Epithelial cell of prostate (primary cell): ENCODE measurements at places on chromosomes 13 and 19.
A peak's percentile ranks its signal among the peaks of the same experiment; 100 is the strongest.

- peak; percentile 99 for DNase-seq
Observed at GRCh38 chr19:1747285-1748114, 5.8 kb upstream of the ONECUT3 start.

GRCh38 chr13:112867301-112867711 is 101.7 kb upstream of the MCF2L start:
- no peak for DNase-seq

- peak; percentile 26 for DNase-seq
Observed at GRCh38 chr13:22014469-22014868, 343.6 kb downstream of the FGF9 start.

DNA sequence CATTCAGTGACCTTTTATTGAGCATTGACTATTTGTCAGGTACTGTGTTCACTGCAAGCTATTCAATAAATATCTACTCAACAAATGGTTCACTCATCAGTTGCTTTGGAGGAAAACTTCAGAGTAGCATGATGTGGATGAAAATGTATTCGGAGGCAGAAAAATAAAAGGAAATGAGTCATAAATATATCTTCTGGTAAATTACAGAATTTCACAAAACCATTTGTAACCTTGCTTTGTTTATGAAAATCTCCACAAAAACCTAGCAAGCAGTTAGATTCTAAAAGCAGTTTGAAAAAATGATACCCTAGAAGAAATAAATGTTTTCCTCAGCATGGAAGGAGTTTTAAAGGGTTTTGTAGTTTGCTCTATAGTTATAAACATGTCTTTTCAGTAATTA is 399.6 kb downstream of the LMO7 start:
- no peak for DNase-seq

- DNase-seq = no peak
Observed at GRCh38 chr19:4516939-4517300, 1.4 kb downstream of the PLIN4 start.

GRCh38 chr13:68185444-68186141 is 955.5 kb upstream of the PCDH9 start:
- DNase-seq = no peak

- no peak for DNase-seq
Observed at GRCh38 chr13:30037306-30037705, 186.9 kb upstream of the UBL3 start.

GRCh38 chr19:18860302-18860700 is 28.5 kb downstream of the UPF1 start:
- DNase-seq = no peak

GRCh38 chr13:50222569-50223332 is 207.5 kb downstream of the KCNRG start:
- peak; percentile 84 for DNase-seq

DNA sequence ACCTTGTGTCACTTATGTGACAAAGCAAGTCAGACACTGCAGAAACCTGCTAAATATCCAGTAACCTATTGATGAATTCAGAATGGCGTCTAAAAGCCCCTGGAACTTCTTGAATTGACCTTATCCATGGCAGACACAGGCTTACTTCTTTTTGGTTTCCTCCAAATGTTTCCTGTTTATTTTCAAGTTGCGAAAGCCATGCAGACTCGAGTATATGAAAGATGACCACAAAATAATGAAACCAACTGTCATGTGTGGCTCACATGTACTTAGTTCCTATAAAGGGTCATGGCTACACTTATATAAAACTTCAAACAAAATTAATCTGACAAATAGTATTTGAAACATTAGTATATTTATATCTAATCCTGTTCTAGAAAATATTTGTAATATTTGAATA is 113.1 kb upstream of the FNDC3A start:
- DNase-seq = no peak

GRCh38 chr13:101454767-101455166 is 2.3 kb downstream of the ITGBL1 start:
- DNase-seq = no peak

GRCh38 chr19:48818234-48818820 is 7.5 kb upstream of the BCAT2 start:
- DNase-seq = no peak

DNA sequence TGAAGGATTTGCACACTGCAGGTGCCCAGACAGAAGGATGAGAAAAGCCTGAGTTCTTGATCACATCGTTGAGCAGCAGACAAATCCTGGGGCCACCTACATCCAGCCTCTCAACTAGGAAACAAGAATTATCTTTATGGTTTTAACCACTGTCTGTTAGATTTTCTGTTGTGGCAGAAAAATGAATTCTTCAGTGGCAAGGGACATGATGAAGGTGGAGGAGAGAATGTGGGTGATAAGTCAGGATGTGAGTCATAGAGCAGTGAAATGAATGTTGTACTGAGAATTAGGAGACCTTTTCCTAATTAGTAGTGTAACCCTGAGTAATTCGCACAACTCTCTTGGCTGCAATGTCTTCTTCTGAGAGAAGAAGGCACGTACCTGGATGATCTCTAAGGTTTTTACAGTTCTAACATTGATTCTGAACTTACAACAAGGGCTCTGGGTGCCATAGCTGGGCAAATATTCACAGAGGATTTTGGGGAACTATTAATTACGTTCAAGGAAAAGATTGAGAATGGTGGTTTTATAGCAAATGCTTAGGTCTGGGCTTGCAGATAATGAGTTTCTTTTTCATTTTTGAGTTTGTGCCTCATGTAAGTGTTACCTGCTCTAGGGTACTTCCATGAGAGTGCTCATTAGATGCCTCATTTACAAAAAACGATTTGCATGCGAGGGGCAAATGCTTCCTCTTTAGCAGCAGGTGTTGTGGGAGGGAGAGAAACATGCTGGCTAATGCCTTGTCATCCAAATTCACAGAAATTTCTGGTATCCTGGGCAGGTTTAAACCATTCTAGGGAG is 111.0 kb upstream of the KL start:
- DNase-seq = no peak

DNA sequence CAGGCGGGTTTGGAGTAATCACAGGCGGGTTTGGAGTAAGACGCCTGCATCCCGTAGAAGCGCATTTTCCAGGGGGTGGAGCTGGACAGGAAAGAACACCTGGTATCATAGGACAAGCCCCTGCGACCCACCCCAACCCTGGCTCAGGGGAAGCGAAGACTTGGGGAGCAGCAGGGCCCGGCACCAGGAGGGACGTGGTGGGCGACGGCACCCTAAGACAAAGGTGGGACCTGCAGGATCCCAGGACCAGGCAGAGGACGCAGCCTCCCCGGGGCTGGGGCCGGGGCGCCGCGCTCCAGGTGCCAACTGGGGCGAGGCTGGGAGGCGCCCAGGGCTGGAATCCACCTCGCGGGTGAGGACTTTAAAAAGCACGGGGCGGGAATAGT is 520 bp downstream of the ZNF600 start:
- no peak for DNase-seq

DNA sequence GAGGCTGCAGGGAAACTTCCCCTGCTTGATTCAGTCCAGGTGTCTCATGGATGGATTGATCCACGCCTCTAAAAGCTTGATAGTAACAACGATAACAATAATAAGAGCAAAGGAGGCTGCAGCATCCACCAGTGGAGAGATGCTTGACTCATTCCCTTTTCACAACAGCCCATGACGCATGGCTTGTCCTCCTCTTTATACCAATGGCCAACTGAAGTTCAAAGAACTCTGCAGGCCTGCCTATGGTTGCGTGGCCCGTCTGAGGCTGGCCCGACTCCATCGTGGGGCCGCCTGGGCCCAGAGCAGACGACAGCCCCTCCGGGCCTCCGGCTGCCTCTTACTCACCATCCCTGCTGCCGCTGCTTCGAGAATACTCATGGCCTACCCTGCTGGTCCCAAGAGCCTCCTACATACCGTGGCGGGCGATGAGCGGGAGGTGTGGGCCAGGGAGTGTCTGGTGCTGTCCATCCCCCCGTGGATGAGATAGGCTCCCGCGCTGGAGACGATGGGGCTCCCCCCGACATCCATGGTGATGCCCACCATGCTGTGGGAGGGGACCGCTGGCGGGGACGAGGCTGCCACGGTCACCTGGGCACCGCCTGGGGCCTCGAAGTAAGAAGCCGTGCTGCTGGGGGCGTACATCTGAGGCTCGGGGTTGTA is 61.8 kb upstream of the RANBP3 start:
- no peak for DNase-seq

DNA sequence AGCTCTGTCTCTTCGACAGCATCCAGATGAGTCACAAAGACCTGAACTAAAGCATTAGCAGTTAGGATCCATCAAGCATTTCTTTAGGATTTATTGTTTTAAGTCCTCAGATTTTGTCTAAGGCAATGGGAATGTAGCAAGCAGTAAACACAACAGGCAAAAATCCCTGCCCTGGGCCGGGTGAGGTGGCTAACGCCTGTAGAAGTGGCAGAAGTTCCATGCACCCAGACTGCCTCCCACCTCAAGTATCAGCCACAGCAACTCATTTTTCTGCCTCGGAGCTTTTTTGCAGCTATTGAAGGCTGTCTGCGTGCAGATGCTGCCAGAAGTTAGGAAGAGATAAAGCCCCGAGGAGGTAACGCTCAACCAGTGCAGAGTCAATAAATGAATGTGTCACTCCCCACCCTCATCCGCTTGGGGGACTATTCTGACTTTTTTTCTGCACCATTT is 47.1 kb upstream of the MRI1 start:
- DNase-seq = no peak

DNA sequence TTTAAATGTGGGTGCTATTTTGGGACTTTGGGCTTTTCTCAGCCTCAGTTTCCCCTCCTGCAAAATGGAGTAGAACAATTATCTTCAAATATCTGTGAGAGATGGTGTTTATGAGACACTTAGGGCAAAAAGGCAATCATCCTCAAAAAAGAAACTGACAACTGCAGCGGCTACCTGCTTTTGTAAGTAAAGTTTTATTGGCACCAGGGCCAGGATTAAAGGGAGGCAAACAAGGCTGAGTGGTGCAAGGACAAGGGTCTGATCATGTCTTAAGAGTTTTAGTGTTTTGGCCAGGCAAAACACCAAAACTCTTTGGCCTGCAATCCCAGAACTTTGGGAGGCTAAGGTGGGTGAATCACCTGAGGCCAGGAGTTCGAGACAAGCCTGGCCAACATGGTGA is 1.3 kb upstream of the MAST3 start:
- no peak for DNase-seq

DNA sequence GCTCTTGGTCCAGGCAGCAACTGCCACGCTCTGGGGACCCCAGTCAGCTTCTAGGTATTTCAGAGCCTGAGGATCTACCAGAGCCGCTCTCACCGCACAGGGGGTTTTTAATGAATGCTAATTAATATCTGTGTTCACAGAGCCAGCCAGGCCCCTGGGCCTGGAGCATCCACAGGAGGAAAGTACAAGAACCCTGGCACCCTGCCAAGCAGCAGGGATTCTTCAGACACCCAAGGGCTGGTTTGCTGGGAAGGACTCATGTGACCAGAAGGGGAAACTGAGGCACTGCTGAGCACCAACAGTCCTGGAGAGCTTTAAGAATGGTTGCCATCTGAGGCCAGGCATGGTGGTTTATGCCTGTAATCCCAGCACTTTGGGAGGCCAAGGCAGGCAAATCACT is 38.0 kb upstream of the ADGRE5 start:
- DNase-seq = no peak

DNA sequence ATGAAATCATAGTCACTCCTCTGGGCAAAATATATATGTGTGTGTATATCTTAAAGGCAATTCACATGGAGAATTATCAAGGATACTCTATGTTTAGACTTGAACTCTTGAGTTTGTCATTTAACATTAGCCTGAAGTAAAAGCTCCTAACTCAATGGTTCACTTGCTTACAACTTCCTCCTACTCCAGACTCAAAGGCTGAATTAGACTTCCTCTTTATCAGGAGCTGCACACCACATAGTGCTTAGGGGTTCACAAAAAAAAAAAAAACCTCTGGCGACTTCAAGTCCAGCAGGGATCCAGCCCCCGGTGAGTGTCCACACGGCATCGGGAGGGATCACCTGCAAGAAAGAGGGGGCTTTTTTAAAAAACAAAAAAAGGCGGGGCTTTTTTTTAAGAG is 68.2 kb upstream of the LSM14A start:
- no peak for DNase-seq

DNA sequence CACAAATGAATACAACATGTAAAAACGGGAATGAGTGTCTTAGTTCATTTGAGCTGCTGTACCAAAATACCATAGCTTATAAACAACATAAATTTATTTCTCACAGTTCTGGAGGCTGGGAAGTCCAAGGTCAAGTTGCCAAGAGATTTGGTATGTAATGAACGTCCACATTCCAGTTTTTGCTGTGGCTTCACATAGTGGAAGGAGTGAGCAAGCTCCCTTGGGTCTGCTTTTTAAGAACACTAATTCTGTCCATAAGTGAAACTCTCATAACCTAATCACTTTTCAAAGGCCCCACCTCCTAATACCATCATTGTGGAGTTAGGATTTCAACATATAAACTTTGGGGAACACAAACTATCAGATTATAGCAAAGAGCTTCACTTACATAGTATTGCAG is 1189.6 kb downstream of the PCDH9 start:
- DNase-seq = no peak

- no peak for DNase-seq
Observed at GRCh38 chr19:53904909-53905308, 4.2 kb upstream of the CACNG7 start.

- DNase-seq = no peak
Observed at GRCh38 chr13:33196767-33197166, 88.8 kb downstream of the STARD13 start.

GRCh38 chr13:44068737-44069136 is 189.0 kb downstream of the LACC1 start:
- DNase-seq = peak; percentile 34

- no peak for DNase-seq
Observed at GRCh38 chr13:85879014-85879413, 79.8 kb upstream of the SLITRK6 start.

DNA sequence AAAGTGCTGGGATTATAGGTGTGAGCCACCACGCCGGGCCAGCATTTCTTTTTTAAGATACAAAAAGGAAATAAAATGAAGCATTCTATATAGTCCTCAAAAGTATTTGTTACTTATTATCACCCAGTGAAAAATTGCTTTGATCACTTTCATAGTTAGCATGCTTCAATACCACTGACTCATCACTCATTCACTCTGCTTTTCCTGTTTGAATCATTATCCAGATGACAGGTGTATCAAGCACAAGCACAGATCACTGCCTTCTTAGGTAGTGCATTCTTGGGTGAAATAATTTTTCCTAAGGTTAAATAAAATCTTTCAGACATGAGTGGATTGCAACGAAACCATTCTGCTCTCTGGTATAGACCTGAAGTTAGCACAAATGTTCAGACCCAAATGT is 35.8 kb upstream of the SPART start:
- DNase-seq = peak; percentile 14

GRCh38 chr19:10228393-10228792 is 2.7 kb downstream of the S1PR2 start:
- no peak for DNase-seq

- no peak for DNase-seq
Observed at GRCh38 chr19:37128821-37129177, 43.7 kb downstream of the ZNF585A start.

- DNase-seq = no peak
Observed at GRCh38 chr19:51000426-51000825, 978 bp downstream of the KLK8 start.

GRCh38 chr19:49861541-49862378 is 5.6 kb downstream of the PNKP start:
- no peak for DNase-seq

GRCh38 chr19:28519218-28519779 is 693.7 kb downstream of the UQCRFS1 start:
- DNase-seq = no peak

GRCh38 chr13:28316836-28317235 is 178.1 kb downstream of the FLT1 start:
- no peak for DNase-seq
